ENCODE measurements at places on chromosomes 3 and 15. TPM values are rescaled to one million over a fixed set of nuclear protein-coding genes. Genes with fewer than 3 reads are reported as not detected.
A peak's percentile ranks its signal among the peaks of the same experiment; 100 is the strongest.

DNA sequence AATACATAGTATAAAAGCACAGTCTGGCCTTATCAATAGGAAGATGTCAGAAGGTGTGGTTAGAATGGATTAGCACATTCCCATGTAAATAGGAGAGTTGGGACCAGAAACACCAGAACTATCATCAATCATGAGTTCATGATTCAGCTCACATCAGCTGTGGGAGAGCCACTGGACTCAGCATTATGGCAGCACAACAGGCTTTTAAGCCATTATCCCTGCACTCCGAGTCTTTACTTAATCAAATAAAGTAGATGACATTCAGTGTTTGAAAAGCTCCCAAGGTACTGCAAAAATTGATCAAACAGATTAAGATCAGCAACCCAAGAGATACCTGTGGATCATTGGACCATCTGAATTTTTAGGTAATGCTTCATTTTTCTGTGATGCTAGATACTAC lies 24.7 kb downstream of the PARP14 start:
- DNase-seq: no peak
- H3K4me3 ChIP-seq: no peak overlapping the region
- H3K36me3 ChIP-seq: no peaks in the 10 kb centered on the region
- peaks cover 7% of the 10 kb centered on the region for H3K4me1 ChIP-seq

- no peak overlapping the region for H3K4me3 ChIP-seq
- H3K27ac ChIP-seq: no peak overlapping the region
- no peaks in the 10 kb centered on the region for H3K36me3 ChIP-seq
Observed at GRCh38 chr3:37544869-37545352, 316.8 kb upstream of the CTDSPL start.

DNA sequence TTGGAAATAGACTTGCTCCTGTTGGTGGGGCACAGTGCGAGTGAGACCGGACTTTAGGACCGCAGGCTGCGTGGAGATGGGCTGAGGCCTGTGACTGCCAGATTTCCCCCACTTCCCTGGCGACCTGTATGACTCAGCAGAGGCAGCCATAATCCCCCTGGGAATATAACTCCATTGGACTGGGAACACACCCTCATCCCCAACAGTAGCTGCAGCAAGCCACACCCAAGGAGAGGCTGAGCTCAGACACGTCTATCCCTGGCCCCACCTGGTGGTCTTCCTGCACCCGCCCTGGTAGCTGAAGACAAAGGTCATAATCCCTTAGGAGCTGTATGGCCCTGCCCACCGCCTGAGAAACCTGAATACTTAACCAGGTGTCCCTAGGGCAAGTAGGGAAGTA lies 42.6 kb downstream of the DZIP1L start:
- no peak overlapping the region for H3K27ac ChIP-seq
- no peak for DNase-seq
- no peak overlapping the region for H3K4me3 ChIP-seq
- H3K27me3 ChIP-seq: no peaks in the 10 kb centered on the region
- no peaks in the 10 kb centered on the region for H3K36me3 ChIP-seq

GRCh38 chr3:81728766-81729544 lies 32.5 kb downstream of the GBE1 start:
- no peak for DNase-seq
- H3K27me3 ChIP-seq: no peaks in the 10 kb centered on the region
- H3K4me3 ChIP-seq: no peak overlapping the region
- no peaks in the 10 kb centered on the region for H3K4me1 ChIP-seq
- no peaks in the 10 kb centered on the region for H3K36me3 ChIP-seq

DNA sequence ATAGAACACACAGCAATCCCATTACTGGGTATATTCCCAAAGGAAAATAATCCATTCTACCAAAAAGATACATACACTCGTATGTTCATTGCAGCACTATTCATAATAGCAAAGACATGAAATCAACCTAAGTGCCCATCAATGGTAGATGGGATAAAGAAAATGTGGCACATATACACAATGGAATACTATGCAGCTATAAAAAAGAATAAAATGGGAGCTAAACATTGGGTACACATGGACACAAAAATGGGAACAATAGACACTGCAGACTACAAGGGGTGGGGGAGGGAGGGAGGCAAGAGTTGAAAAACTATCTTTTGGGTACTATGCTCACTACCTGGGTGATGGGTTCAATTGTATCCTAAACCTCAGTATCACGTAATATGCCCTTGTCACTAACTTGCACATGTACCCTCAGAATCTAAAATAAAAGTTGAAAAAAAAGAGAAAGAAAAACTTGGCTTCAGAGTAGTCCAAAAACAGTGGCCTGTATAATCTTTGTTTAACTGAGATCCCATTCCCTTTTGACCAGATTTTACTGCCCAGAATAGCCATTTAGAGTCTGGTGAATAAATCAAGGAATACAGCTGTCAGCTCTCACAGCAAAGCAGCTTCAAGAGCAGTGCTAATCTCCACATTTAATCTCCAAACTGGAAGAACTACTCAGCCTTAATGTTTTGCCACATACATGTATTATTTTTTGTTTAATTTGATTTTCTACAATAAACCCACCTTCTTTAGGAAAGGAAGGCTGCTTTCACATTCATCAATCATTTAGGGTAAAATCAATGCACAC lies 54.5 kb upstream of the XRN1 start:
- no peak overlapping the region for H3K27ac ChIP-seq
- DNase-seq: no peak
- H3K4me3 ChIP-seq: no peak overlapping the region

DNA sequence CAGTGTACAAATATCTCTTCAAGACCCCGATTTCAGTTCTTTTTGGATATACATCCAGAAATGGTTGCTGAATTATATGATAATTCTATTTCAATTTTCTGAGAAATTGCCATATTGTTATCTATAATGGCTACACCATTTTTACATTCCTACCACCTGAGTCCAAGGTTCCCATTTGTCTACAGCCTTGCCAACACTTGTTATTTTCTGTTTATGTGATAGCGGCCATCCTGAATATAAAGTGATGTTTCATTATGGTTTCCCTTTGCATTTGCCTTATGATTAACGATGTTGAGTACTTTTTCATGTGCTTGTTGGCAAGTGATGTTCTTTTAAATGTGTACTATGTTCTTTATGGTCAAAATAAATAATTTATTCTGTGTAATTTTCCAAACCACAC lies 8.5 kb downstream of the NR1I2 start:
- no peaks in the 10 kb centered on the region for H3K36me3 ChIP-seq
- H3K27ac ChIP-seq: no peak overlapping the region
- H3K4me3 ChIP-seq: no peak overlapping the region
- DNase-seq: no peak
- no peaks in the 10 kb centered on the region for H3K27me3 ChIP-seq
- peaks cover 9% of the 10 kb centered on the region for H3K4me1 ChIP-seq

DNA sequence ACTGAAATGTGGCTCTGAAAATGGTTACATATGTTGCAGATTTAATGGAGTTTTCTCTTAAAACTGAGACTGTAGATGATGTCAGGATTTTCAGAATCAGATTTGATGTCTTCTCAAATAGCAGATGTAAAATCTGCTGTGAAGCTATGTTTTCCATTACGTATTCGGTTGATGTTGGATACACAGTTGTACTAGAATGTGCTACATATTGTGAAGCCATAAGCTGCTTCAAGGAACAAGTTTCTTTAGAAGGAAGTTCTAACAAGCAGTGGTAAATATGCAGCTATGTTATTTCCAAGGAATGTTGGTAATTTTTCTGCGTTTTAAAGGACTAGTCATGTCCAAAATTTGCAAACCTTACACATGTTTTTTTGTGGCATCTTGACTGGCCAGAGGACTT lies 197.7 kb downstream of the RBMS3 start:
- peaks cover 10% of the 10 kb centered on the region for H3K4me1 ChIP-seq
- H3K27me3 ChIP-seq: no peaks in the 10 kb centered on the region
- H3K27ac ChIP-seq: no peak overlapping the region
- DNase-seq: no peak

DNA sequence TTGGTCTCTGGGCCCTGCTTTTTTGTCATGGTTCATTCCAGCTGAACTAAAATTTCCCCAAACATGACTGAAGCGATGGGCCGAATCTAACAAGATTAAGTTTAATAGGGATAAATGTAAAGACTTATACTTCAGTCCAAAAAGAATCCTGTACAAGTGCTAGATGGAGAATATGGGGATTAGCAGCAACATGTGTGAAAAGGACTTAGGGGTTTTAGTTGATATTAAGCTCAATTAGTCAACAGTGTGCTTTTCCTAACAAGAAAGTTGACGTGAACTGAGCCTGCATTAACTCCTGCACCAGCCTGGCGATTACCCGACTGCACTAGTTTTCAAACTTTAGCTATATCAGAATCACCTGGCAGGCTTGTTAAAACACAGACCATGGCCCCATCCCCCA lies 61.0 kb upstream of the BBX start:
- no peak overlapping the region for H3K27ac ChIP-seq
- no peaks in the 10 kb centered on the region for H3K36me3 ChIP-seq
- H3K27me3 ChIP-seq: no peaks in the 10 kb centered on the region
- no peak for DNase-seq
- H3K4me3 ChIP-seq: no peak overlapping the region
- H3K4me1 ChIP-seq: no peaks in the 10 kb centered on the region

- H3K27me3 ChIP-seq: no peaks in the 10 kb centered on the region
- H3K27ac ChIP-seq: no peak overlapping the region
- no peaks in the 10 kb centered on the region for H3K36me3 ChIP-seq
- no peak for DNase-seq
- H3K4me3 ChIP-seq: no peak overlapping the region
Observed at GRCh38 chr15:91473894-91474545, 374.0 kb downstream of the SV2B start.

DNA sequence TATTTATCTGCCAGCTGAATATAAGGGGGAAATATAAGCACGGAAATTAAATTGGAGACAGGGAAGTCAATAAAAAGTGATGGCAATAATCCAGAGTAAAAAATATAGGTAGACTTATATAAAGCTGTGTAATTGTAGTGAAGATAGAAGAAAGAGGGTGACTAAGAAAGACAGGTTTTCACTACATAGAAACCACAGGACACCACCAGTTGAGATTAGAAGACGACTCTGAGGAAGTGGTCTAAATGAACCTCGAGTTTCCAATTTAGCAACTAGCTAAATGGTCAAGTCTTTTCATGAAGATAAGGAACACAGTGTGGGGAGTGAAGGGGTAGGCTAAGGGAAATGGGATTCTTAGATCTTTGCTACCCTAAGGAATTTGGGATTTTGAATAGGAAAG lies 188.8 kb upstream of the ARL6 start:
- no peak overlapping the region for H3K4me3 ChIP-seq
- no peak overlapping the region for H3K27ac ChIP-seq
- H3K27me3 ChIP-seq: no peaks in the 10 kb centered on the region
- DNase-seq: no peak

DNA sequence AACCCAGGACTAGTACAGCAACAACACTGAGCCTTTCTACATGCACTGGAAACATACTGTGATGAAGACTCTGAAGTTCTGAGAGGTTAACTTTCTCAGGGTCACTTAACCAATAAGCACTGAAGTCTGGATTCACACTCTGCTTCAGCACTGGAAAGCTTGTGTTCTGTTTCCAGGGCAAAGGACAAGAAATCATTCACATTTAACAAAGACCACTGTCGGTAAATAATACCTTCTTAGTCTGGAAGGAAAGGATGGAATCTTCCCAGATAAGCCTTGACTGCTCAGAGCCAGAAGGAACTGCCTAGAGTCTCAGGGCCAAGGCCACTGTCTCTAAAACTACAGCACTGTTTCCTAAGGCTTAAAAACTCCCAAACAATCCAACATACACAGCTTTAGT lies 4.3 kb upstream of the GLYCTK start:
- H3K27me3 ChIP-seq: no peaks in the 10 kb centered on the region
- H3K4me3 ChIP-seq: no peak overlapping the region
- DNase-seq: no peak
- peak overlapping the region; percentile 84 for H3K27ac ChIP-seq

DNA sequence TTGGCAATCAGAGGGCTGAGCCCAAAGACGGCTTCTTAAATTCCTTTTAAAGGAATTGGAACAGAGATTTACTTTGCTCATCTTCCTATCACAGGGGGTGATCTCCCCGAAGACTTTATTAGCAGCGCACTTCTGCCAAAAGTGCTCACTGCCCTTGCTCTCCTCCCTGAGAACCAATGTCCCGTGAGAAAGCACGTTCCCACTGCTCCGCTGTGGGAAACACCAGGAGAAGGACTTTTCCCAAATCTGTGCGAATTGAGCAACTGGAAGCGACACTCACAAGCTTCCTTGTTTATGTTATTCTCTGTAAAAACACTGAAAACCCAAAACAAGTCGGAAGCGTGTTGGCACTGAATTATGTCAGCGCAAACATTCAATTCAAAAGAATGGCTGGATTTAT lies 670.8 kb upstream of the NR2F2 start:
- H3K4me1 ChIP-seq: no peaks in the 10 kb centered on the region
- H3K36me3 ChIP-seq: no peaks in the 10 kb centered on the region
- no peaks in the 10 kb centered on the region for H3K27me3 ChIP-seq
- no peak overlapping the region for H3K27ac ChIP-seq
- no peak for DNase-seq
- no peak overlapping the region for H3K4me3 ChIP-seq

DNA sequence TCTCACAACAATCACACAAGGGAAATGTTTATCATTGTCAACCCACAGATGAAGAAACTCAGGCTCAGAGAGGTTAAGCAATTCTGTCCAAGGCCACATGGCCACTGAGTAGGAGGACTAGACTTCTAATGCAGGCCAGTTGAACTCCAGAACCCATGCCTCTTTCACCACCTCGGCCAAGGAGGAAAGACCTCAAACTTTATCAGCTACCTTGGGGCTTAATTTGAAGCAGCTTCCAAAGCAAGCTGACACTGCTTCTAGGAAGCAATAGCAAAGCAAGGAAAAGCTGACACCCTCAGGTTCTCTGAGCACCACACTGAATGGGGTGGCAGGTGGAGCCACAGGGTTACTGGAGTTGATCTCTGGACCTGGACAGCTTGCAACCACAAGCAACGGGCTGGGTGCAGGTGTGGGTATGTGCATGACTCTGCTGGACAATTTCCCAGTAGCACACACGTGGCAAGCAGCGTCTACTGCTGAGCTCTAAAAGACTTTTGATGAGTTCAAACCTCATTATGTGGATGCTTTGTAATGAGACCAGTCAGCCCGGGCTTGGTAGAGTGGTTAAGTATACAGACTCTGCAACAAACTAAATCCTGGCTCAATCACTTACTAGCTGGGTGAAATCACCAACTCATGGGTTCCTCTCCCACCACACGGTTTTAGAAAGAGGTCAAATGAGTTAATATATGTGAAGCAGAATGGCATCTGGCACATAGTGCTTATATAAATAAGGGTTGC lies 23.1 kb downstream of the CCNL1 start:
- H3K4me3 ChIP-seq: no peak overlapping the region
- no peaks in the 10 kb centered on the region for H3K36me3 ChIP-seq
- no peak overlapping the region for H3K27ac ChIP-seq
- no peaks in the 10 kb centered on the region for H3K27me3 ChIP-seq
- peaks cover 27% of the 10 kb centered on the region for H3K4me1 ChIP-seq

The SLC38A3 gene
- 16.8 TPM for total RNA-seq

The CMTM8 gene
- 28.5 TPM for total RNA-seq

The SAMD7 gene
- total RNA-seq: not detected

The TIMP4 gene
- 1.4 TPM for total RNA-seq

The THSD4 gene
- total RNA-seq: 0.29 TPM

The SLC24A5 gene
- not detected for total RNA-seq

The CHRNA7 gene
- 0.21 TPM for total RNA-seq

The KBTBD12 gene
- not detected for total RNA-seq

Measured in Caco-2 (cell line).